ENCODE measurements at places on chromosomes 11 and 22.

- no peak for DNase-seq
These were observed 52.1 kb downstream of the CNTF start for GRCh38 chr11:58674609-58675008.

DNA sequence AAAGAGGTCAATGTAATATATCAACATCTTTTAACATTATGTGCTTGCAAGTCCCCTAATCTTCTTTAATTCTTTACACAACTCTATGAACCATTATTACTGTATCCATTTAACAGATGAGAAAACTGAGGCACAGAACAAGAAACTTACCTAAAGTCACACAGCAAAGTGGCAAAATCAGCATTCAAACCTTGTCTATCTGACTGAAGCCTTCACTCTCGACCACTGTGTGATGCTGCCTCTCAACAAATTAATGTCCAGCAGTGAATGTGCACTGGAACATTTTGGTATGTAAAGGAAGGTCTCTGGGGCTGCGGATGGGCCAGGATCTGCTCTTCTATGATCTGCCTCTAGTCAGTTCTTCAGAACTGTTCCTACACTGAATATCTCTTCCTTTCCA, 42.1 kb downstream of the PRCP start:
- no peak for DNase-seq

- no peak for DNase-seq
These were observed 1.2 kb downstream of the TUBA8 start for GRCh38 chr22:18111759-18112330.

- DNase-seq, result no peak
These were observed 12.9 kb downstream of the RIBC2 start for GRCh38 chr22:45426387-45426786.

DNA sequence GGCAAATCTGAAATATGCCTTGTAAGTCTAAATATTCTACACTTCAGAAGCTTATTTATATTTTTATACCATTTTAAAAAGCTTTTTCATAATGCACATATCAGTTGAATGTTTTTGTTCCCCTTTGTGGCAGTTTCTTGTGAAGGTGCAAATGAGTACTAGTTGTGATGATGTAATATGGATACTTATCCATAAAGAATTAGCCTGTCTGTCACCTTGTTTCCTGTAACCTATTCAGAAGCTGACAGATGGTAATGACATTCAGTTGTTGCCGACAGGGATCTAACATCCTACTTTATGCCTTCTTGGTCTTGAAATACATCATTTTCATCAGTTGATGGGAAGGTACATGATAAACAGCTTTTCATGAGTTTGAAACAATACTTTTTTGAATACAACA, 2.9 kb downstream of the QSER1 start:
- no peak for DNase-seq
